Right ventricle myocardium superior (tissue), 1 donor: ENCODE measurements at places on chromosomes 4 and X.

DNA sequence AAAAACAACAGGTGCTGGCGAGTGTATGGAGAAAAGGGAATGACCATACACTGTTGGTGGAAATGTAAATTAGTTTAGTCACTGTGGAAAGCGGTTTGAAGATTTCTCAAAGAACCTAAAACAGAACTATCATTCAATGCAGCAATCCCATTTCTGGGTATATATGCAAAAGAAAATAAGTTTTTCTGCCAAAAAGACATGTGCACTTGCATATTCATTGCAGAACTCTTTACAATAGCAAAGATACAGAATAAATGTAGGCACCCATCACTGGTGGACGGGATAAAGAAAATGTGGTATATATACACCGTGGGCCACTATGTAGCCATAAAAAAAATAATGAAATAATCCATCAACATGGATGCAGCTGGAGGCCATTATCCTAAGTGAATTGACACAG, 105.1 kb upstream of the FSTL5 start:
- DNase-seq, result no peak

DNA sequence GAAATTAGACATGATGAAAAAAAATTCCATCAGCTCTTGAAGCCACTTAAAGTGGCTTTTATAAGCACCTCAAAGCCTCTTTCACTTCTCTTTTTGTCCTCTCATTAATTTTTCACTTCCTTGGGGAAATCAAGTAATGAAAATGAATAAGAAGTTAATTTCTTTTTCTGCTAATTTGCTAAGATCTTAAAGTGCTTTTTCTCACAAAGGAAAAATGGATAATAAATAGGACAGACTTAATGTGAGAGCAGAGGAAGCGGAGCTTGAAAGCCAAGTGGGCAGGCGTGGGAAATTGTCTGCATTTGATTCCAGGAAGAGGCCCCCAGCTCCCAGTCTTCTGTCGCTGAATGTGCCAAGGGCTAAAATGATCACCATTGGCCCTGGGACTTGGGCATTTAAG, 28.6 kb downstream of the CDS1 start:
- DNase-seq, result no peak

- no peak for DNase-seq
Measured at GRCh38 chr4:150911326-150911725, 103.8 kb downstream of the LRBA start.

GRCh38 chr4:54842656-54843055, 184.9 kb downstream of the KIT start:
- no peak for DNase-seq

- DNase-seq, result peak; percentile 63
Measured at GRCh38 chr4:30719454-30720020, 632 bp upstream of the PCDH7 start.
